Left hindlimb (tissue), 1 donor: ENCODE measurements at places on chromosomes 6 and 20.

DNA sequence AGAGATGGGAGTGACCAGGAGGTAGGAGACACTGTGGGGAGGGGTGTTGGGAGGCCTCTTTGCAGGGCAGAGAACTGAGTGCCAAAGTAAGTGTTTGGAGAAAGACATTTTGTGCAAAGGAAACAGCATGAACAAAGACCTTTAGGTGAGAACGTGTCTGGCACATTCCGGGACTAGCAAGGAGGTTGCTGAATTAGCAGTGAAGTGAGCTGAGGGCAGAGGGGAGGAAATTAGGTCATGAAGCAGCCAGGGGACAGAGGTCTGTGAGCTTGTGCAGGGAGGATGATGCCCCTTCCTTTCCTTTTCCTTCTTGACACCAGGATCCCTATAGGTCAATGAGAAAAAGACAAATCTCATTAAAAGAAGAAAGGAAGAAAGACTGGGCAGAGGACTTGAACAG, 21.4 kb upstream of the AHCY start:
- no peak for DNase-seq

- no peak for DNase-seq
These were observed 6.1 kb downstream of the PRDM13 start for GRCh38 chr6:99612551-99613408.

GRCh38 chr20:49122920-49123319, 65.2 kb downstream of the STAU1 start:
- DNase-seq = no peak

- DNase-seq = peak; percentile 61
These were observed 859 bp downstream of the PPP1R10 start for GRCh38 chr6:30615958-30616810.

DNA sequence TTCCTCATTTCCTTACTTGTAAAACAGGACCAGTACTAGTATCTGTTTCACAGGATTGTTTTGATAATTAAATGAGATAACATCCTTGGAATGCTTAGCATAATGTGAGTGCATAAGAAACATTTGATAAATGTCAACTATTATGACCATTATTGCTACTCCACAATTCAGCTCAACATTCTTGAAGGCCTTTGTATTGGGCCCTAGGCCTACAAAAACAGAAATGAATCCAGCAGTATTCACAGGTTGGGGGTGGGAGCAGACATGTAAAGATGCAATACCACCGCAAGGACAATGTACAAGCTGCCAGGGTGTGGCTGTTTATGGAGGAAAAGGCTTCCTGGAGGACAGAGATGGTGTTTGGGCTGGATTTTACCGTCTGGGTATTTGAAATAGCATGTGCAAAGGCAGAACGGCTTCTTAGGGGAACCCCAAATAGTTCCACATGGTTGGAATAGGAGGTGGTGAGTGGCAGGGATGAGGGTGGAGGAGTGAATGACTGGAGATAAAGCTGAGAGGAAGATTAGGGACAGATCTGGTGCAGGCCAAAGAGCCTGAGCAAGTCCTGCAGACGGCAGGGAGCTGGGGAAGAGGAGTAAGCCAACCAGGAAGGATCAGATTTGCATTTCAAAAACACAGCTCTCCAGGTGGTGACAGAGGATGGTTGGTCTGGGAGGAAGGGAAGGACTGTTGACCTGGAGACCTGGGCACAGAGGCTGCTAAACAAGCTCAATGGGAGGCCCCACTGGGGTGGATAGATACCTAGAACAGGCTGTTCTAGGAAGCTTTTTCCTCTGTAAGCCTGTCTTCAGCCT, 57.0 kb upstream of the EPB41L1 start:
- DNase-seq = no peak

- peak; percentile 16 for DNase-seq
These were observed 41.7 kb upstream of the ZBP1 start for GRCh38 chr20:57661746-57662455.

GRCh38 chr6:138012682-138013081, 94.5 kb downstream of the PERP start:
- DNase-seq = no peak

GRCh38 chr6:18491308-18492045, 104.3 kb downstream of the RNF144B start:
- DNase-seq = no peak

DNA sequence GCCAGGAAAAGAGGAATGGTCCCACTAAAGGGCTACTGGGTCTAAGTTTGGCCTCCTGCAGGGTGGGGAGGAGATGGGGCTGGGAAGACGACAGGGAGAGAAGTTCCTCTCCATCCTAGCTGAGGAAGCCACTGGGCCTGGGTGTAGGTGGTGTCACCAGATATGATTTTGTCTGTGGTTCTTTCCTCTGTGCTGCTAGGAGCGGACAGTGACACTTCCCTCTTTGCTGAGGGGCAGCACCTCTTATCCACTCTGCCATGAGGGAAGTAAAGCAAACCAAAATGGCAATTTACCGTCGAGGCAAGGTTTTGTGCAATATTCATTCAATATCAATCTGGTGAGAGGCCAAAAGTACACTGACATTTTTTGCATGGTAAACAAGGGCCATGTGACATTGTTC, 33.0 kb upstream of the NR2E1 start:
- DNase-seq = no peak

- DNase-seq = no peak
These were observed 78.0 kb downstream of the PPP1R14C start for GRCh38 chr6:150220634-150221551.

DNA sequence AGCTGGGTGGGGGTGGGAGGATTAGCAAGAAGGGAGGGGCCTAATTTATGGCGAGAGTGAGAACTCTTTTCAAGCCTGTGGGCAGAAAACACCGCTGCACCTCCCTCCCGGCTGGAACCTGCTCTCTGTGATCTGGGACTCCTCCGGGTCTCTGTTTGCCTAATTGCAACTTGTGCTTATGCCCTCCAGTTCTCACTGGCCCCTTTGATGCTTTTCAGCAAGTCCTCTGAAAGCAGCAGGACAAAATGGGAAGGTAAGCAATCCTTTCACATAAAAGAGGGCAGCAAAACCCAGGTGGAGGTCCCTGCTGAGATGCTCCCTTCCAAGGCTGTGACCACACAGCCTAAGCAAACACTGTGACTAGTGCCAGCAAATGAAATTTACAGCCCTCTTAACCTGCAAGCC, 523.0 kb upstream of the FLRT3 start:
- DNase-seq = no peak

- peak; percentile 58 for DNase-seq
These were observed 35.2 kb downstream of the DOK5 start for GRCh38 chr20:54510541-54511129.

DNA sequence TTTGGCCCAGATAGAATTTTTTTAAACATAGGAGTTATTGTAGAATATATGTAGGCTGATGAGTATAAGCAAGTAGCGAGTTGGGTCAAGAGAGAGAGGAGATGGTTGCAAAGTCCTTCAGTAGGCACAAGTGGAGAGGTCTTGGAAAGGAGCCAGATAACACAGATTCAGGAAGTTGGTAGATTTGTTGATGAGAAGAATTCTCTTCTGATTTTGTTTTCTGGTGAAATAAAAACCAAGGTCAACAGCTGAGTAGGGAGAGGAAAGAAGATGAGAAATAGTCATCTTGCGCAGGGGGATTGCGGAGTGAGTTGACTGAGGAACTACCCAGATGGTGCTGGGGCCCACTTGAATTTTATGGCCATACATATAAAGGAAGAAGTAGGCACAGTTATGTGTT, 17.4 kb upstream of the CD83 start:
- DNase-seq = no peak

DNA sequence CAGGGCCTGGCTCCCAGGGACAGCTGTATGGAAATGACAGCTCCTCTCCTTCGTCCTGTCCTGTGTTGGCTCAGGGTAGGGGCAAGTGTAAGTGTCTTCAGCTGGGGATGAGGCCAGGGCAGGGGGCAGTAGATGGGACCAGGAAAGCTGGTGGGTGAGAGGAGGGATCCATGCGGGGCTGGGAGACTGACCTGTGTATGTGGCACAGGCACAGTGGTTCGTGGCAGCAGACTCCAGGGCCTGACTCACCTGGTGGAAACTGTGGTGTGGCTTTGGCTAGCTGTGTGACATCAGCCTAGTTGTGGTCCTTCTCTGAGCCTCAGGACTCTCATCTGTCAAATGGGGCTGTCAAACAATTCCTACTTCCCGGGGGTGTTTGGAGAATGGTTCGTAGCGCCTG, 13.7 kb upstream of the SCRT2 start:
- no peak for DNase-seq

DNA sequence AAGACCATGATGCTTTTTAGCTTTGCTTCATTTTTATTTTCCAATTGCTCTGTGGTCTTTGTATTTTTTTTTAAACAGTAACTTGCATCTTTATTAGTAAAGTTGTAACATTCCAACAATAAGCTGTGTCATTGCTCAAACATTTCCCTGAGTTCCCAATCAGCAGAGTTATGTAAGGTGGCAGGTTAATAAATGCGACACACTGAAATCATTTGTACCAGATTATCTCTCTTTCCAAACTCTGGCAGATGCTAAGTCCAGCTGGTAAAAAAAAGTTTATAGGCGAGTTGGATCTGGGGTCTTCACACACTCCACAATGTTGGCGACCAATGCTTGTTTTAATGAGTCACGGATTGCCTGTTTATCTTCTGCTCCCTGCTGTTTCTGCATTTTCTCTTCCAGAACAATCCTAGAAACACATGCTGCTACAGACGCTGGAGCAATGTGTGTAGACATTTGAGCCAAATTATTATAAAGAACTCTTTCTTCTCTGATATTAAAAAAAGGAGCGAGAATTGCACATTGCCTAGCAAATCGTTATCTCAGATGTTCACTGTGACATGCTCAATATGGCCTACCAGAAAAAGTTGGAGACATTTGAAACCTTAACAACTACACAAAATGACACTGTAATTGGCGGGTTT, 113.6 kb upstream of the IFNGR1 start:
- no peak for DNase-seq

DNA sequence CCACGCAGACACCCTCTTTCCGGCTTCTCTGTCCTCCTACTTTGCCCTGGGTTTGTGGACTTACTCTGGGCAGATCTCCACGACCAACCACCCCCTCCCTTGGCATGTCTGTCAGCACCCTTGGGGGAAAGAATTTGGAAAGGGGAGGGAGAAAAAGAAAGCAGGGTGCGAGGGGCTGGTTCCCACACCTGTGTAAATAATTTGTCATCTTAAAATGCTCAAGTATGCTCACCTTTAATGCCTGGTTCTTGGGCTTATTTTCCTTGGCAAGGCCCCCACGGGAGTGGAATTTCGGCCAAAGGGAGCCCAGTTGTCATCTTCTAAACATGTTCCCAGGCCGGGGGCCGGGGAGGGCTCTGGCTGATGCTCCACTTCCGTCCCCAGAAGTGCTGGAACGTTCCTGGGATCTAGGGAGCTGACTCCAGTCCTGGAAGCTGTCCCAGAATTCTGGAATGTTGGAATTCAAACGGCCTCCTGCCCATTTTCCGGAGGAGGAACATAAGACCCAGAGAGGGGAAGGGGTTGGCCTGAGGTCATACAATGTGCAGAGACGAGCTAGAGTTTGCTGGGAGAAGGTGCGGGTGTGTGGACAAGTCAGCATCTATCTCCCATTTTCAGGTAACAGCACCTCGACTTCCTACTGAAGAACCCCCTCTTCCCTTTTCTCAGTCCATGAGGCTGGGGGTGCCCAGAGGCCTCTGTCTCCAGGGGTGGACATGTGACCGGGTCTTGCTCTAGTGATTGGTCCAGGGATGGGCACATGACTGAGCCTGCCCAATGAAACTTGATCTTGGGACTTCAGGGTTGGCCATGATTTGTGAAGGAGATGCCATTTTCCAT, 122.3 kb downstream of the CEBPB start:
- peak; percentile 85 for DNase-seq

DNA sequence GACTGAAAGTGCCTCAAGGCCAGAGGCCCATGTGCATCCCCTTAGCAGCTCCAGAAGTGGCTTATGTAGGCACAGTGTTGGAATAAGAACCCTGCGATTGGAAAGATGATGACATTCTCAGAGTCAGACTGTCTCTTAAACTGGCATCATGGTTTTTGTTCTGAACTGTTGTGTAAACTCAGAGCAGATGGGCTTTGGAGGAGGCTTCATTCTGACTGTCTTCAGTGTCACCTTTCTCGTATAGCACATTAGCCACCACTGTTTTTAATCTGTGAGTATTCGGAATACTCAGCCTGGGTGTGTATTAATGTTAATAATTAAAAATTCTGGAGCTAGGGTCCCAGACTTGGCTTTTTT, 140.9 kb downstream of the JARID2 start:
- no peak for DNase-seq

- no peak for DNase-seq
These were observed 30.3 kb downstream of the PACSIN1 start for GRCh38 chr6:34496103-34496685.

GRCh38 chr6:23006656-23007055, 437.3 kb downstream of the HDGFL1 start:
- no peak for DNase-seq

DNA sequence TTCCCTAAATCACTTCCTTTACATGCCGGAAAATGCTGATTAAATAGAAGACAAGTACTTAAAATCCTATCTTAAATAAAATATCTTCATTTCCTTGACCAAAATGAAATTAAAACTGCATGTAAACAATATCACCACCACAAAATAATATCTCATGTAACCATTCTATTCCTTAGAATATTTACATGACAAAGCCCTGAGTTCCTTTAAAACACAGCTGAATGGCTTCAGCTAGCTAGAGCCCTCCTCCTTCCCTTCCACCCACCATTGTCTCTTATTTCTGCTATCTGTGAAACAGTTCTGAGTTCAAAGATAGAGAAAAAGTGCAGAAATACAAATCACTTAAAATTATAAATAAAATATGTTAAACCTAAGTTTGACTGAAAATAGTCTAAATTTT, 103.1 kb downstream of the HIVEP2 start:
- no peak for DNase-seq

- no peak for DNase-seq
These were observed 214.9 kb upstream of the RNF217 start for GRCh38 chr6:124747349-124747748.

- no peak for DNase-seq
These were observed 39.8 kb upstream of the HIVEP1 start for GRCh38 chr6:11972270-11972669.

DNA sequence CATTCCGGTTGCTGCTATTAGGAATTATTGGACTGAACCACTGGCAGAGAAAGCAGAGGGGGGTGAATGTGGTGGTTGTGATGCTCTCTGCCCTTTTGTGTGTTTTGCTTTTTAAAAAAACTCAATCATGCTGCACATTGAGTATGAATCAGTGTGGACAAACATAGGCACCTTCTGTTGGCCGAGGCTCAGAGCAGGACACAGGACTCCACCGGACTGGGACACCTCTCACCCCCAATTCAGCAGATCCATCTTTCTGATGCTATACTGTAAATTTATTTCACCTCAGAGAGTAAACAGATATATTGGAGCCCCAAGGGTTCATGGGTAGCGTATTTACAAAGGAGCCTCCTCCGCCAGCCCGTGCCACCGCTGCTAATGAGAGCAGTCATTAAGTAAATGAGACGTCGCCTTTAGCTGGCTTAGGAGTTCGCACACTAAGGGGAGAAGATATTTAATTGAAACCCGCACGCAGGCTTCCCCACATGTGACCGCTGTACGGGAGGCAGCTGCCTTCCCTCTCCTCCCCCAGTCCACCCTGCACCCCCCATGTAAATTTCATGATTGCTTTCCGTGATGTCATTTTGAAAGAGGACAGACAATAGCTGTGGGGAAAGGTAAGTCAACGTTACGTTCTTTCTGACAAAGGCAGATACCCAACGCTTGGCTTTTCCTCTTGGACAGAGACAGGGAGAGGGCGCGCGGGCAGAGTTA, at the start of gene MYT1:
MYT1 (plus strand) TSS at position 330 of the 714 bp plus-strand sequence. CDS start 34,410 bp downstream, outside the sequence.
- DNase-seq = no peak
